ENCODE measurements at places on chromosomes 2 and 18.

- ATAC-seq: no peak
Measured at GRCh38 chr2:31886700-31887099, 124.1 kb downstream of the MEMO1 start.

DNA sequence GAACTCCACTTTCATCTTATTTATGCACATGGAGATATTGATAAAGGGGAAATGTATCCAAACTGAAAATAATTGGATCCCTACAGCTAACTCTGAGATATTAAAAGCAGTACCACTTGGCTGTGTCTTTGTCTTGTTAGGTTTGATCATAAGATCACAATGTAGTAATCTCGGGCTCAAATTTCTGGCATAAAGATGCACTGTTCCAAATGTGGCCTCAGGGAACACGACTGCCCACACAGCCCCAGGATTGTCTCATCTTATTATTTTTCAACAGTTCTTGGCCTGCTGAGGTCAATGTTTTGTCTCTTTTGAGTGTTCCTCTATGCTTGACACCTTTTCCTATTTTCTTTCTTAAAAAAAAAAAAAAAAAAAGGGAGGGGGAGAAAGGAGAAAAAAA lies 114.1 kb downstream of the GBX2 start:
- ATAC-seq: no peak

- ATAC-seq: peak; percentile 26
Measured at GRCh38 chr2:30235859-30236535, 4.7 kb downstream of the LBH start.

DNA sequence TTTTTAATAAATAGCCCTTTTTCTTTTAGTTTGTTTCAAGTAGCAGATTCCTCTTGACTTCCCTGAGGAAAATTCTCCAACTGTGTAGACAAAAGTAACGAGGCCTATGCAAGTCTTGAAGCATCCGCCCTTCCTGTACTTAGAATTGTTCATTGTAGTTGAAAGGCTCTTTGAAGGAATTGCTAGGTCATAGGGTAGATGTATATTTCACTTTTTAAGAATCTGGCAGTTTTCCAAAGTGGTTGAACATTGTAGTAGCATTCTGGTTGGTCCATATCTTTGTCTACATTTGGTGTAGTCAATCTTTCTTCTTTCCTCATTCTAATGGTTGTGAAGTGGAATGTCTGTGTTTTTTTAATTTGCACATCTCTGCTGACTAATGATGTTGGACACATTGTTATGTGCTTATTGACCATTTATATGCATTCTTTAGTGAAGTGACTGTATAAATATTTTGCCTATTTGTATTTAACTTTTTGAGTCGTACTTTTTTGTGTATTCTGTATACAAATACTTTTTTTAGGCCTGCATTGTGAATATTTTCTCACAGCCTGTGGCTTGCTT lies 5.6 kb upstream of the SERPINB11 start:
- no peak for ATAC-seq

DNA sequence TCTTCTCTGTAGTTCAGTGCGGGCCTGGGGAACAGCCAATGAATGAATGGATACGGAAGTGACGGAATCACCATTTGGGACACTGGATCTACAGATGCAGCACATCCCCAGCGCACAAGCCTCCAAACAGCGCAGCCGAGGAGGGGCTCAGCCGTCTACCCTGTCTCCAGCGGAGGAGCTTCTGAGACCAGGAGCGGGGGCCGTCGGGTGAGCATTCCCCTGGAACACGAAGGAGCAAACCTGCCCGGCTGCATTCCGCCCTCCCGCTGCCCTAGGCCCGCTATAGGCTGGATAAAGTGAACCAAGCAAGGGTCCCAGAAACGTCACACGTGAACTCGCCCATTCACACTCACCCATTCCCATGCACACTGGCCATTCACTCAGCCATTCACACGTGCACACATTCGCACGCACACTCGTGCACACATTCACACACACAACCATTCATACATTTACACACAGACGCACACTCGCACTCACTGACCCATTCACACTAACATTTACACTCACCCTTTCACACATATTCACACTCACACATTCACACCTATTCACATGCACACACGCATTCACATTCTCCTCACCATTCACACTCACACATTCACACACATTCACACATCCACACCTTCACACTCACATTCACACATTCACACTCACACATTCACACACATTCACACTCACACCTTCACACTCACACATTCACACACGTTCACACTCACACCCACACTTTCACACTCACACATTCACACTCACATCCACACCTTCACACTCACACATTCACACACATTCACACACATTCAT lies 63.4 kb downstream of the BIN1 start:
- ATAC-seq: no peak

DNA sequence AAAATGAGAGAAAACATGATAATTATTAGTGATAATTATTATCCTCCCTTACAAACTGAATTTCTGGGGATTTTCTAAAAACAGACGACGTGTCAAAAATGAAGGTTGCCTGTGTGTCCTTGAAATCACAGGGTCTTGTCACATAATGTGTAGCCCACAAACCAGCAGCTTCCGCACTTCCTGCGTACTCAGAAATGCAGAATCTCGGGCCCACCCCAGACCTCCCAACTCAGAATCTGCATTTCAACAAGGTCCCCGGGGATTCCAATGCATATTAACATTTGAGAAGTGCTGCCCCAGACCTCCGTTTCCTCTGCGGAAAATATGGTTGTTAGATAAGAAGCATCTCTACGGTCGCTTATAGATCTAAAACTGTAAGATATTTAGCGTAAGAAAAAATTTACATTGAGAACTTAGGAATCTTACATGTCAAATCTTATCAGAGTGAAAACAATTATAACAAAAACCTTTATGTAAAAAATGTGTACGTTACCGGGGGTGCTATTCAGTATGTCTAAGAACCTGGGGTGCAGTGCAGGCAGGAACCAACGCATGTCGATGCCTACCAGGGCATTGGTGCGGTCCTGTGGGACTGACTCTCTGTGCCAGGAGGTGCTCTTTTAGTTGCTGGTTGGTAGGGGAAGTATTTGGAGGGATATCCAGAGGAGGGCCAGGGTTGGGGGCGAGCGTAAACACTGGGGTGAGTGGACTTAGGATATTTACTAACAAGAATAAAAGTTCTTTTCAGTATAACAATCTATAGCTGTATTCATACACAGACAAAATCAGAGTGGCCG lies 15.2 kb downstream of the CDKL4 start:
- no peak for ATAC-seq

GRCh38 chr2:6955511-6956136 lies 38.4 kb downstream of the RNF144A start:
- no peak for ATAC-seq

- ATAC-seq: peak; percentile 41
Measured at GRCh38 chr2:241009601-241010530, 11.4 kb downstream of the SNED1 start.

- ATAC-seq: no peak
Measured at GRCh38 chr2:167380555-167380954, 492.3 kb downstream of the XIRP2 start.

GRCh38 chr2:70645733-70646419 lies 92.2 kb upstream of the TGFA start:
- peak; percentile 24 for ATAC-seq

DNA sequence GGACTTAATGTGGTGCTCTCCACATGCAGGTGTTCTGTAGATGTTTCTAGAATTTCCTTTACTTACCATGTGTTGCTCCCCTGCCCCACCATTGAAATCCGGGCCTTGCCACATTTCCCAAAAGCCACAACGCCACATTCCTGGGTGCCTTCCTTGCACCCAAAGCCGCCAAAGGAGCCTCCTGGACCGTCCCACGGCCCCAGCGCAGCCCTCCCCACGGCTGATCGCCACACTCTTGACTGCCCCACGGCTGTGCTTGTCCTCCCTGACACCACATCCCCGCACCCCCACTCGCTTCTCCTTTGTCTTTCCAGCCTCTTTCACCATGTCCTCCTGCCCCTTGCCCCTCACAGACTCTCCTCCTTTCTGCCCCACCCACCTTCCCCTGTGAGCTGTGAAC lies 40.2 kb upstream of the CHMP1B start:
- ATAC-seq: no peak

DNA sequence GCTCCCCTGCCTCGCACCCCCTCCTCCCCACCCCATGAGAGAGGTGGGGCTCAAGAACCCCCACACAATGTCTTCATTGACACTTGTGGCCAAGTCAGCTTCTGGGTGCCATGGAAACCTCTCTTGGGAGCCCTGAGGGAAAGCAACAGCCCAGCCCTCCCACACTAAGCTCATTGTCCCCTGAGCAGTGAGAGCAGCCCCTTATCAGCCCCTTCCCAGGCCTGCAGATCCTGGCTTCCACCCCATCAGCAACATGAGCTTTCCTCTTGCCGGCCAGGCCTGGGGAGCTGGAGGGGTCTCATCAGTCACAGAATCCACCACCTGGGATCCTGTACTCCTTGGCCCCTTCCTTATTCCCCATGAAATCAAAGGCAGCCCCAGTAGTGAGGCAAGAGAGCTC lies 107.8 kb upstream of the ST3GAL5 start:
- ATAC-seq: no peak

DNA sequence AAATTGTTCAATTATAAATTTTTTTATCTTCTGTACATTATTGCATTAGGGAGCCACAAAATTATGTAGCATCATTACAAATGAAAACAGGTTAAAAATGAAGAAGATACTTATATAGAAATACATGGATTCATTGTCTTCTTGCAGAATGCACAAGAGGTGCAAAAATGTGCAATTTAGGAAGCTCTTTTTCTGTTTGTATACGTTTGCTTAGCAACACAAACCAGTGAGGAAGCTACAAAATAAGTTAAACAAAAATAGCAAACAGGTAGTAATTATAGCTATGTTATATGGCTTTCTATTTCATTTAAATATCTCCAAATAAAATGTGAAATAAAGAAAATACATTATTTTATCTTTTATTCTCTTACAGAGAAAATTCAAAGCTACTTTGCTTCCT lies 177.6 kb upstream of the SESTD1 start:
- ATAC-seq: no peak

GRCh38 chr2:188852772-188853171 lies 121.4 kb upstream of the COL3A1 start:
- ATAC-seq: no peak

DNA sequence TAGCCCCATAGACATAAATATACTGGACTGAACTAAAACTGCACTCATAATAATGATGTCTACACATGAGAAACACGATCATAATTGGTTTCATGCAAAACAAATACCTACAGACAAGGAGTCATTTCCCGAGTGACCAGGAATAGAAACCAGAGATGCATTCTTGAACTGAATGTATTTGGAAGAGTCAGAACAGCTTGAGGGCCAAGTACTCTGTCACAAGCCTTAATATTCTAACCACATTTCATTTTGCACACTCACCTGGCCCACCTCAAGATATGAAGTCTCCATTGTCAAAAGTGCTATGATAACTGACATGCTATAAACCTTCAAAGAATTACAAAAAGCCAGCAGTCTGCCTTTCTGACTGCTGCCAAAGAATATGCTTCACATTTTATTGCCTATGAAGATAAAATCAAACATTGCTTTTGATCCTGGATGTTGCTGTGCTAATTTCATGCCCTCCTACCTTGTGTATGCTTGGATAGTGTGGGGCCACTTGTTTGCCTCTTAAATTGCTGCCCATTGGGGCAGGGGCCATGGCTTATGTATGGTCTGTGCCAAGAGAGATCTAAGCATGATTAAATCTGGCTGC lies 18.9 kb upstream of the ASAP2 start:
- no peak for ATAC-seq

GRCh38 chr2:217273162-217273561 lies 413.3 kb upstream of the TNP1 start:
- ATAC-seq: no peak

- ATAC-seq: no peak
Measured at GRCh38 chr18:48877941-48878340, 72.8 kb downstream of the SMAD7 start.

GRCh38 chr2:33291278-33292013 lies 185.0 kb upstream of the RASGRP3 start:
- no peak for ATAC-seq

DNA sequence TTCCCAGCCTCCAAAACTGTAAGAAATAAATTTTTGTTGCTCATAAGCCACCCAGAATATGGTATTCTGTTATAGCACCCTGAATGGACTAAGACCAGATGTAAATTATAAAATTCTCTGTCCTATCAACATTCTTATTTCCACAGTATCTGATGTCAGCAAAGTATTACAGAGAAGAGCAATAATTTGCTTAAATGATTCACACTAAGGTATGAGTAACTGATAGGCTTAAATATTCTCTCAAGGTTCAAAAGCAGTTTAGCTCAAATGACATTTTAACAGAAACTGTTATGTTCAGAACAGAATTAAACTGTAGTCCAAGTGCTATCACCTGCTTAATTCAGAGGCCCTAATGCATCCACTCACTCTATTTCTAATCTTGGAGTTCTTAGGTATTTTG lies 12.8 kb downstream of the SESTD1 start:
- ATAC-seq: peak; percentile 49

DNA sequence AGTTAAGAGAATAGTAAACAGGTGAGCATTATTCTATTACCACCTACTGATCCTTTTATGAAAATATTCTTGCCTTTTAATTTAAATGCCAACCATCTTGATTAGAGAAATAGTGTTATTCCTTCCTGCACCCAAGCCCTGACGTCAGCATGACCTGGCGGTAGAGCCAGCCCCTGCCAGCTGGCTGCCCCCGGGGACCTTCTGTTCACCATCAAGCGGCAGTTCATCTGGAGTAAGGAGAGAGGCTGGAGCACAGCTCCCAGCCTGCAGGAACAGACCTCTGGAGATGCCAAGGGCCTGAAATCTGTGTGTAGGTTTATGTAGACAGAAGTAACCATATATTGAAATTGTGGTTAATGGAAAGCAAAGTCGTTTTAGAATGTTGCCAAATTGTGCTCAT lies 171.8 kb downstream of the GBX2 start:
- ATAC-seq: no peak

- peak; percentile 54 for ATAC-seq
Measured at GRCh38 chr18:62767321-62767720, 52.0 kb downstream of the PHLPP1 start.

DNA sequence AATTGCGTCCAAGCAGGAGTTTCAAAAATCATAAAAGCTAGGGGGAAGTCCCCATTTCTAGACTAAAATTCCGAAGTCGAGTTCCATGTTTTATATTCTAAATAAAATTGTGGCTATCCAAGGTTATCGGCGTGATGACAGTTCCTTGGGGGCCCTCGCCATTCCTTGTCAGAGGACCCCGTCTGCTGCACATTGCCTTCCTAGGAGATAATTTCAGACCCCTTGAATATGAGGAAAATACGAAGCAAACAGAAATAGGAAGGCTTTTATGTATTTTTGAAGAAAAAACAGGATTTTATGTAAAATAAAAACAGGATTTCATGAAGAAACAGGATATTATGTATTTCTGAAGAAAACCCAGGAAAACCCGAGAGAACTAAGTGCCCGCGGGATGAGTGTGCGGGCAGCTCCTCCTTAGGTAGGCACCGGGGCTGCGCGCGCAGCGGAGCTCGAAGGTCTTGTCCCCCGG lies 465 bp upstream of the PLEKHA3 start:
- ATAC-seq: no peak
